H1 (cell line): ENCODE measurements at places on chromosomes 6 and 20.

DNA sequence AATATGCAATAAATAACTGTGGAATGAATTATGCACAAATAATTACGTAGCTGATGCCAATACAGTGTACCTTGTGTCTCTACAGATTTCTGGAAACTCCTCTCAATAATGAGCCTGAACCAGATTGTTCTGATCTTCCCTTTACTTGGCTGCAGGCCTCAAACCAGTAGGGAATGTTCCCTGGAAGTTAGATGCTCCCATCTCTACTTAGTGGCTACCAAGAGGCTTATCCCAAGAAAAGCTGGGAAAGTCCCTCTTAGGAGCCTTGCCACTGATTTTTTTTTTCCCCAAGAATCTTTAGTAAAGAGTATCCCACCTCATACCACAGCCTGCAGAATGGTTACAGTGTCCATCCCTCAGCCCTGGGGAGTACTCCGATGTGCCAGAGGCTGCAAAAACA, 702.1 kb downstream of the RFPL4B start:
- H3K36me3 ChIP-seq = no peaks in the 10 kb centered on the region
- H3K27ac ChIP-seq = no peak overlapping the region
- no peak overlapping the region for H3K4me3 ChIP-seq
- H3K4me1 ChIP-seq = peaks cover 5% of the 10 kb centered on the region; the same call in 1 of the 2 replicates

DNA sequence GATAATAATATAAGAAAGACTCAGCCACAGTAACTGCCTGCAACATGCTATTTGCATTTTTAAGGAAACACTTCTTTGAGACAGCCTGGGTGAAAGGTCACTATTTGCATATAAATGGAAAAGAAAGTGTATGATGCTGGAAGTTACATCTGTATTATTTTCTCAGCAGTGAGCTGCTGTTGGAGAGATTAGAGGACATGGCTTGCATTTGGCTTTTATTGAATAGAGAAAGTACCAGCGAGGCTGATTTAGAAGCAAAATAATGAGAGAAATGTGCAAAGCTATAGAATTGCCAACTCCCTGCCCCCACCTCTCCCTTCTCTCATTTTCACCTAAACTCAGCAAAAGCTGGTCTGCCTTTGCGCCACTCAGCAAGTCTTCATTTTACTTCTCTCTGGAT, 12.7 kb downstream of the MYT1 start:
- no peak for DNase-seq
- H3K27ac ChIP-seq = no peak overlapping the region
- no peaks in the 10 kb centered on the region for H3K4me1 ChIP-seq
- H3K4me3 ChIP-seq = peak overlapping the region; percentile 14
- H3K36me3 ChIP-seq = no peaks in the 10 kb centered on the region

DNA sequence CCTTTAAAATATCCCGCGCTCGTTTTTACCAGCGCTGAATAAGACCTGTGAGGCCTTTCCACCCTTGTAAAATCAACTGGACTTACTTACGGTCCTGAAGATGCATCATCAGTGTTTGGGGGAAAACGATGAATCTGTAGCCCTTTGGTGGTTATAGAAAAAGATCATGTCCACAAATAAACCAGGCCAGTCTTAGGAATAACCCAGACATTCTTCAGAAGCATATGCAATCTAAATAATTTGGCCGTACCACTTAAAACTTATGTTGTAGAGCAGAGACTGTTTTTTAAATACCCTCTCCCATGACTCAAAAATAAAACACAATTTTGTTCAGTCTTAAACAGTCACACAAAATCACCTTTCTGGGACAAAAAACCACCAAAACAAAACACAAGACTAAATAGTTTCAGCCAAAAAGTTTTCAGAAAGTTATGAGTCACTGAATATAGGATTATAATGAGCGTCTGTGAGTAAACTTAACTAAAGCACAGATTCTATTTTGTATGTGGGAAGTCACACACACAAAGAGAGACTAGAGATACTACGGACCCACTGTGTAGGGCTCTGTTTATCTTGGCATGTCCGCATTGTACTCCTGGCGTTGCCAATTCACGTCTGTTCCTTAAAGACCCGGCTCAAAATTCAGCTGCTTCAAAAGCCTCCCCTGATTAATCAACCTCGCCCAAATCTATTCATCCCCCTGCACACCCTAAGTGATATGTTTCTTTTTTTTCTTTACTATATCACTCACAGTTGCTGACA, 26.5 kb upstream of the SMOC2 start:
- no peaks in the 10 kb centered on the region for H3K27me3 ChIP-seq
- no peak overlapping the region for H3K27ac ChIP-seq
- H3K4me1 ChIP-seq = no peaks in the 10 kb centered on the region; the same call in 1 of the 2 replicates
- no peak for DNase-seq
- no peak overlapping the region for H3K4me3 ChIP-seq

- no peak overlapping the region for H3K4me3 ChIP-seq
- peaks cover 6% of the 10 kb centered on the region; the same call in 1 of the 2 replicates for H3K4me1 ChIP-seq
- no peak overlapping the region for H3K27ac ChIP-seq
- peaks cover 5% of the 10 kb centered on the region for H3K36me3 ChIP-seq
Observed at GRCh38 chr6:166336847-166337246, 5.5 kb downstream of the SFT2D1 start.

DNA sequence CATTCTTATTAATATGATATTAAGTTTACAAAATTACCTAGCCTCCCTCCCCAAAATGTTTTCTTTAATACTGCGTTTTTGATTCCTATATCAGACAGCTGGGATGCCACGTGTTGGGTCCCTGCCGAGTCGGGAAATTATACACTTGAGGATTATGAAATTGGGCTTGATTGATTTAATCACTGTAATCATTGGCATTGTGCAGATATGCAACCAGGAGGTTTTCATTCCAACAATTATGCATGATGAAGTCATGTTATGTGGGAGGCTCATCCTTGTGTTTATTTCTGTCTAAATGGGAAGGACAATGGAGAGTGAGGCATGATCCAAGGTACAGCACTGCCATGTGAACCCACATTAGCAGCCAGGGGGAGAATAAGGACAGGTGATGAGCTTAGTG, 30.6 kb upstream of the RIPOR2 start:
- no peak for DNase-seq
- no peaks in the 10 kb centered on the region for H3K27me3 ChIP-seq
- no peak overlapping the region for H3K27ac ChIP-seq
- no peaks in the 10 kb centered on the region for H3K36me3 ChIP-seq
- no peak overlapping the region for H3K4me3 ChIP-seq

- no peak for DNase-seq
- H3K4me3 ChIP-seq = no peak overlapping the region
- no peaks in the 10 kb centered on the region for H3K4me1 ChIP-seq
- H3K27ac ChIP-seq = no peak overlapping the region
Observed at GRCh38 chr6:166257911-166258318, 50.3 kb downstream of the PRR18 start.

DNA sequence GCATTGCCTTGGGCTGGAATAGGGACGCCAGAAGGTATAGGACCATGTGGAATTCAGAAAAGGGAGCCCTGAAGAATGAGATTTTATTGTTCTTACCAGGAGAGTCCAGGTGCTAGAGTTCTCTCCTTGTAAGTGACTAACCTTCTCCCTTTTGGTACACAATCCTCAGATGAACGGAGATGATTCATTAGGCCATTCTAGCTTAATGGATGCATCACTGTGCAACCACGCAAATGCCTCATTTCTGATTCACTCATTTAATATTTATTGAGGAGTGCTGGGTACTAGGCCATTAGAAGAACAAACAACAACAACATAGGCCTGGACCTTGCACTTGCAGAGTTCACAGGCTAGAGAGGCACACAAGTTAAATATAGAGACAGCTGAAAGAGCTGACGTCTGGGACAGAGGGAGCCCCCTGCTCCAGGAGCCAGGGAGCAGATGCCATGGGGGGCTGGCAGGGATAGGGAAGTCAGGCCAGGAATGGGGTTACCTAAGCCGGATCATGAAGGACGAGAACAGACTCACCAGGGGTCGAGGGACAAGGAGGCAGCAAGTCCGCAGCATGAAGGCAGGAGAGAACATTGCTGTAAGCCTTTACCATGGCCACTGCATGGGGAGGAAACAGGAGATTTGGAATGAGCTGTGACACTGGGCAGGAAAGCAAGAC, 179.5 kb upstream of the AKAP12 start:
- H3K27ac ChIP-seq = no peak overlapping the region
- H3K4me1 ChIP-seq = no peaks in the 10 kb centered on the region
- H3K36me3 ChIP-seq = peaks cover 3% of the 10 kb centered on the region; the same call in 1 of the 2 replicates
- no peak overlapping the region for H3K4me3 ChIP-seq
- H3K27me3 ChIP-seq = no peaks in the 10 kb centered on the region

GRCh38 chr6:45488269-45488668, 110.5 kb upstream of the SUPT3H start:
- no peaks in the 10 kb centered on the region for H3K27me3 ChIP-seq
- no peaks in the 10 kb centered on the region for H3K36me3 ChIP-seq
- no peak for DNase-seq
- H3K4me1 ChIP-seq = no peaks in the 10 kb centered on the region
- H3K4me3 ChIP-seq = no peak overlapping the region
- H3K27ac ChIP-seq = no peak overlapping the region

GRCh38 chr6:49607391-49607982, 29.2 kb downstream of the RHAG start:
- no peaks in the 10 kb centered on the region for H3K27me3 ChIP-seq

DNA sequence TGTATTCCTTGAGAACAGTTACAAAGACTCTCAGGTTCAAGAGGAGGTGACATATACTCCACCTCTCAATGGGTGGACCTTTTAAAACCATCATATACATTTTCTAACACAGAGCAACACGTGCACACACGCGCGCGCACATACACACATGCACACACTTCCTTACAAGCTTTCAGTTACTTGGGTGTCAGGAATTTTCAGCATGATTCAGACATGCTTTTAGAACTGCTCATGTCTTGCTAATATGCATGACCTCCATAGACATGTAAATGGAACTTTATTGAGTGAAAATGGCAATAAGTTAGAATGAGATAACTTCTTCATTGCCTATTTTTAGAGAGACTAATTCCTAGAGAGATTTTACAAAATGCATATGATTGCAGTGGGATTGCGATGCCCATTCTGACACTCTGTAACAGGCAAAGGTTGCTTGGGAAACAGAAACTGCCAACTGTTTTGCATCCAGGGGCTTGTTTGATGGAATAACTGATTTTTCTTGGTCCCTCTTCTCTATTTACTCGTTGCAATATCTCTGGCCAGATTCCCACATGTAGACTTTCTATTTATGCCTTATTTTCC, 531.4 kb upstream of the RNF217 start:
- no peak overlapping the region for H3K27ac ChIP-seq
- no peak overlapping the region for H3K4me3 ChIP-seq
- no peaks in the 10 kb centered on the region for H3K36me3 ChIP-seq
- DNase-seq = no peak

GRCh38 chr6:131045139-131045538, 17.9 kb downstream of the EPB41L2 start:
- DNase-seq = no peak
- no peak overlapping the region for H3K4me3 ChIP-seq
- H3K27me3 ChIP-seq = no peaks in the 10 kb centered on the region

GRCh38 chr6:4935975-4936680, 67.7 kb downstream of the RPP40 start:
- H3K27ac ChIP-seq = no peak overlapping the region
- H3K4me1 ChIP-seq = peaks cover 11% of the 10 kb centered on the region
- DNase-seq = no peak
- H3K4me3 ChIP-seq = no peak overlapping the region

DNA sequence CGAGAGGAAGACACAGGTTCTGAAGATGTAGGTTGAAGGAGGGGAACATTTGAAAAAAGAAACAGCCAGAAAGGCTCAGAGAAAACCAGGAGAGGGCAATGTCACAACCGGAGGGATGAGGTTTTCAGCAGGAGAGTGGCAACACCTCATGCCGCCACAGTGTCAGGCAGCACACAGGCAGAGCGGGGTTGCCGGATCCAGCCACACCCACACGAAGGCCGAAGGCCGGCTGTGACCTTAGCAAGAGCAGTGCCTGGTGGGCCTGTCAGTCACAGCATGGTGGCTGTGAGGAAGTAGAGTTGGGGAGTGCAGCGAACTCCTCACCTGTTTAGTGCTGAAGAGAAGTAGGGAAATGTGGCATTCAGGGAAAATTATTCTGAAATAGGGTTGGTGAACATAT, 14.0 kb downstream of the HDDC2 start:
- H3K36me3 ChIP-seq = no peaks in the 10 kb centered on the region
- H3K4me3 ChIP-seq = no peak overlapping the region
- H3K27me3 ChIP-seq = no peaks in the 10 kb centered on the region
- H3K4me1 ChIP-seq = no peaks in the 10 kb centered on the region

DNA sequence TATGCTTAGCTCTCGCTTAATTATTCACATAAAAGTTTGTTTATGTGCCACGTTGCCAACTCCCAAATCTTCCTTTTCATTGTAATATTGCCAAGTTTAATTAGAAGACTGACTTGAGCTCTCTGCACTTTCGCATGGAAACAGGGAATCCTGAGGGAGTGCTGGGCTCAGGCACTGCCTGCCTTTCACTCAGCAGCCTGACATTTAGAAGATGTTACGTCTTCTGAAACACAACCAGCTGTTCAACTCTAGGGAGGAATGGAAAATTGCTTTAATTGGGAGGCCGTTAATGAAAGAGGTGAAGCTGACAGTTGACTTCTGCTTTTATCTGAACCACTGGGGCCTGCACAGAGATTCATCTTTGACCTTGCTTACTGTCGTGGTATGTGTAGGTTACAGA, 77.4 kb upstream of the MTHFD1L start:
- no peak overlapping the region for H3K4me3 ChIP-seq
- DNase-seq = no peak
- no peaks in the 10 kb centered on the region for H3K4me1 ChIP-seq
- no peaks in the 10 kb centered on the region for H3K36me3 ChIP-seq
- no peaks in the 10 kb centered on the region for H3K27me3 ChIP-seq

DNA sequence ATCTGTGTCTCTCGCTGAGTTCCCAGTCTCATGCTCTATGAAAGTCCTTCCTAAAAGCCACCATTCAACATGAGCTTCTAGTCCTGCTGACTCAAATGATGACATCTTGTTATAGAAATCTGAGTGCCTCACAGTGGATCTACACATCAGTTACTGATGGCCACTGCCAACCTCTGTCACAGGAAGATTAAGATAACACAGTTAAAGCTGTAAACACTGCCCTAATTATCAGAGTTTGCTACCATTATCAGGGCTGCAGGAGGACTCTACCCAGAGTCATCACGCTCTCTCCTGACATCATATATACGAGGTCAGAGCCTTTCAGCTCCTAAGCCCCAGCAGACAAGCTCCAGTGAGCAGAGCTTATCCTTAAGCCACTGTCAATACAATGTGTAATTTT, 63.2 kb downstream of the HIVEP2 start:
- DNase-seq = no peak
- H3K4me3 ChIP-seq = no peak overlapping the region
- no peak overlapping the region for H3K27ac ChIP-seq
- no peaks in the 10 kb centered on the region for H3K27me3 ChIP-seq
- peaks cover 11% of the 10 kb centered on the region for H3K4me1 ChIP-seq
- H3K36me3 ChIP-seq = no peaks in the 10 kb centered on the region
